ENCODE measurements at places on chromosomes 5 and 9. TPM values are rescaled to one million over a fixed set of nuclear protein-coding genes. Genes with fewer than 3 reads are reported as not detected.

The SNX24 gene
- 20.6 TPM for total RNA-seq

The SPINK7 gene
- not detected for total RNA-seq

The PCDHB5 gene
- 4.1 TPM for total RNA-seq

The IL9 gene
- not detected for total RNA-seq

The SLC6A3 gene
- total RNA-seq, result 0.30 TPM

The CCDC183 gene
- 0.58 TPM for total RNA-seq

The ERAP2 gene
- total RNA-seq, result 10.8 TPM

- no peak for DNase-seq
Observed at GRCh38 chr5:144247131-144247530, 76.5 kb downstream of the KCTD16 start.

DNA sequence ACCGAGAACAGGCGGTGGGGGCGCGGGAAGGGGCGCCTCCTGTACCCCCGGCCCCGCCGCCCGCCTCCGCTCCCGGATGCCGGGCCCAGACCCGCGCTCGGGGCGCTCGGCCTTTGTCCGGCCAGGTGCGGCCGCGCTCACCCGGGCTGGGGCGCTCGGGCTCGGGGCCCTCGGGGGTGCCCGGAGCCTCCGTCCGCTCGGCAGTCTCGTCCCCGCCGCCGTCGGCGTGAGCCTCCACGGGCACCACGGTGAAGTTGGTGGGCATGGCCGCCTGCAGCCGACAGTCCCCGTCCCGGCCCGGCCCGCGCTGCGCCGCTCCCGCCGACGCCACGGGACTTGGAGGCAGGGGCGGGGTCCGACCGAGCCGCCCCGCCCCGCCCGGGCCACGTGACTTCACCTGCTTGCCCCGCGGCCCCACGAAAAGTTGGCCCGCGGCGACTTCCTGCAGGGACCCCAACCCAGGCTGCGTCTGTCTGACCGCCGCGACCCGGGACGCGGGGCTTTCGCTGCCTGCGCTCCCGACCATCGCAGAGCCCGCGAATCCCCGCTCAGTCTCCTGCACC is at the start of gene SLC12A7:
Gene SLC12A7 (minus strand): TSS at position 337 of the 563 bp plus-strand sequence. CDS start 72 bp downstream, at position 265.
- peak; percentile 85 for DNase-seq

DNA sequence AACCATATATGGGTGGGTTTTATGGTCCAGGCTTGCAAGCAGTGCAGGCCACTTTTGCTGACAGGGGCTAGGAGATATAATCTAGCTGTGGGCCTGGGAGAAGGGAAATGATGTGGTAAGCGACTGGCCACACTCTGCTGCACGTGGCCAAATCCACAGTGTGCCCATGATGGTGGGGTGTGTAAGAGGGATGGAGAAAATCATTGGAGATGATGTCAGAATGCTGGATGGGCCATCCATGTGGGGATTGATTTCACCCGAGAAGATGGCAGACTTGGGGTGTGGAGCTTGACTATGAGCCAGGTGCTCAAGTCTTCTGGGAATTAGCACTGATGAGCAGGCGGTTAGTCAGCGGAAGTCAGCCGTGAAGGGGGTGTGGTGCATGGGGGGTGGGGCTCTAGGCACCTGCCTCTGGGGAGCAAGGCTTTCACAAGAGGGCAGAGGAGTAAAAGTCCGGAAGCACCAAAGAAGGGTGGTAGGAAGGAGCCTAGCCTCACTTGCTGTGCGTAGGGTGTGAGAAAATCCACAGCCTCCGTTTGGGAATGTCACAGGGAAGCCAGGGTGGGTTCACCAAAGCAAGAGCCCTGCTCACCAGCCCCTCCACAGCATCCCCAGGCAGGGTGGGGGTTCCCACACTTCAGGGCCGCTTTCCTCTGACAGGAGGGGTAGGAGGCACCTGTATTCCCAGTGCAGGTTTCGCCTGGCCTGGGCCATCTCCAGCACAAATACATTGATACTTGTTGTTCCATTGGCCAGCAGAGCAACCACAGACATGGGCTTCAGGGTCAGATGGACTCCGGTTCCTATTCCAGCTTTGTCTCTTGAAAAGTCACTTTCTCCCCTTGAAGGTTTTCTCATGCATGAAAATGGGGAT is 44.5 kb upstream of the ANGPTL2 start:
- DNase-seq, result no peak

DNA sequence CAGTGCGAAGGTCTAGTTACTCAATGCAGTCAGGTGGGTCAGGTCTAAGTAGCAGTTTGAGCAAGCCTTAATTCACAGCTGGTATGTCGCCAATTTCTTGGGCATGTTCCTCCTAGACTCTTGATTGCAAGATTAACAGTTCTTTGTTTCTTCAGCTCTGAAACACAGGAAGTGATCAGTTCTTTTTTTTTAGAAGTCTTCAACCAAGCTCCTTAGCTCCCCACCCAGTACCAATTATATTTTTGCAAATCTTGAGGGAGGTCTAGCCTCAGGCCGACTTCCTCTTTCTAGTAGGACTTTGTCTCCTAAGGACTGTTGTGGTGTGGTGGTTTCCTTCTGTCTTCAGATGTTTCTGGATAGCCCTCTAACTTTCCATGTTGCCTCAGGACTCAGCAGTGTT is 2054.2 kb downstream of the MAT2B start:
- no peak for DNase-seq

- DNase-seq, result no peak
Observed at GRCh38 chr5:141779503-141779973, 97.5 kb upstream of the ARAP3 start.

DNA sequence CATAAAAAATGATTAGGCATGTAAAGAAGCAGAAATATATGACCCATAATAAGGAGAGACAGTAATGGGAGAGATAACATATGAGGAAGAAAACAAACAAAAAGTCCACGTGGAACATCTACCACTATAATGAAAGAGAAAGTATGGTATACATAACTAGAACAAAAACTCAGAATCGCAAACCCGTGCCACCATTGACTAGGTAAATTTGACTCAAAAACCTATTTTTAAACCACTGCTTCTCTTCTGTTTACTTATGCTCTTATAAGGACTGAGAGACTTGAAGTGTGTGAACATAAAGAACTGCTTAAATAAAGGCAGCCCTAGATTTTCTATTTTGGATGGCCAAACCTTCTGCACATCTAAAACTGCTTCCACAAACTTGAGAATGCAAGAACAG is 330.7 kb downstream of the CAAP1 start:
- no peak for DNase-seq

DNA sequence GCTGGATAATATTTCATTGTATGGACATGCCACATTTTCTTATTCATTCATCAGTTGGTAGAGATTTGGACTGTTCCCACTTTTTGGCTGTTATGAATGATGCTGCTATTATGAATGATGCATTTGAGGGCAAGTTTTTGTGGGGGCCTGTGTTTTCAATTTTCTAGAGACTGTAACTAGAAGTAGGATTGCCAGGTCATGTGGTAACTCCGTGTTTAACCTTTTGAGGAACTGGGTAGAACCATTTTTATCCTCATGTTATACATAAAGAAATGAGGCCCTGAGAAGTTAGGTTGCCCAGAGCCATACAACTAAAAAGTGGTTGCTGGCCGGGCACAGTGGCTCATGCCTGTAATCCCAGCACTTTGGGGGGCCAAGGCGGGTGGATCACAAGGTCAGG is 22.4 kb upstream of the STRBP start:
- DNase-seq, result no peak

DNA sequence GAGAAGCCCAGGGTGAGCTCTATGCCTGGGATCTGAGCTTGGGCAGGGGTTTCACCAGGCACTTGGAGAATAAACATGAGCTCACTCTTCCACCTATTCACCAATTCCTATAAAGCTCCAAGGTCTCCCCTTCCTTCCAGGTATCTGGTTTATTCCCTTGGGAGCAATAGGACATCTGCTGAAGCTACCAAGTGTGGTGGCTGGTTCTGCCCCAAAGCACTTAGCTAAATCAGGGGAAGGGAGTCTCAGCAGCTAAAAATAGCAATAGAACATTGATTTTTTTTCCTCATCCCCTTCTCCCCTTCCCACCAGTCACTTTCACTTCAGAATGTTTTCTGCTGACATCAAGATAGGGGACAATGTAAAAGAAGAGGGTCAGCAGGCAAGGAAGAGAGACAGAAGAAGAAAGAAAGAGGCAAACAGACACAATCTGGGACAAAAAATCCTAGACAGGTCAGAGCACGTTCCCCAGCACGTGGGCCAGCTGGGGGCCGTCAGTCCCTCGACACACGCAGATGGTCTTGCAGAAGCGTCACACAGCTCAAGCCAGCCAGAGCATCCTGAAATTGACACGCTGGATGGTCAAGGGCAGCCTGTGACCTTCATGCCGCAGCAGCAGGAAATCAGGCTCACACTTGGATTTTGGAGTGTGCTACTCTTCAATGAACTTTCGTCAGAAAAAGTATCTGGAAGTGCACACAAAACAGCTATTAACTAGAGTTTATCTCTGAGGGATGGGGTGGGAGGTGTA is 176.0 kb downstream of the ZNF608 start:
- no peak for DNase-seq

DNA sequence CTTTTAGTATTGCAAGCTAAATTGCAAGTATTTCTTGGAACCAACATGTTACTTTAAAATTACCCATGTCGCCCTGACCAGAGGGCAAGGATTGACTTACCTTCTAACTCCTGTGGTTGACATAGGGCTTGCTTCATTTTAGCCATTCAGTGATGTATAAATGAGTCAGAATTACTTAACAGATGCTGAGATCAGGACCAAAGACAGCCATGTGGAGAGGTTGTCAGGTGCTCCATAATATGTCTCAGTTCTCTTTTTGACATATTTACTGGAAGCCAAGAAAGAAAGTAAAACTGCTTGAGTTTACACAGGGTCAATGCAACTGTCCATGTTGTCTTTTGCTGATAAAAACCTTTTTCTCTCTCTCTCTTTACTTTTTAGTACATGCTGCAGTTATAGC is 33.2 kb downstream of the F2RL2 start:
- no peak for DNase-seq

GRCh38 chr9:136225366-136225747 is 20.3 kb downstream of the QSOX2 start:
- DNase-seq, result no peak

DNA sequence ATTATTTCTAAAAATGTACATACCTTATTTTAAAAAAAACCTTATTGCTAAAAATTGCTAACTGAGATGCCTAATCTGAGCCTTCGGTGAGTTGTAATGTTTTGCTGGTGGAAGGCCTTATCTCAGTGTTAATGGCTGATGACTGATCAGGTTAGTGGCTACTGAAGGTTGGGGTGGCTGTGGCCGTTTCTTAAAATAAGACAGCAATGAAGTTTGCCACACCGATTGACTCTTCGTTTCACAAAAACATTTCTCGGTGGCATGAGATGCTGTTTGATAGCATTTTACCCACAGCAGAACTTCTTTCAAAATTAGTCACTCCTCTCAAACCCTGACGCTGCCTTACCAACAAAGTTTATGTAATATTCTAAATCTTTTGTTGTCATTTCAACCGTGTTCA is 14.7 kb downstream of the CENPK start:
- DNase-seq, result no peak

DNA sequence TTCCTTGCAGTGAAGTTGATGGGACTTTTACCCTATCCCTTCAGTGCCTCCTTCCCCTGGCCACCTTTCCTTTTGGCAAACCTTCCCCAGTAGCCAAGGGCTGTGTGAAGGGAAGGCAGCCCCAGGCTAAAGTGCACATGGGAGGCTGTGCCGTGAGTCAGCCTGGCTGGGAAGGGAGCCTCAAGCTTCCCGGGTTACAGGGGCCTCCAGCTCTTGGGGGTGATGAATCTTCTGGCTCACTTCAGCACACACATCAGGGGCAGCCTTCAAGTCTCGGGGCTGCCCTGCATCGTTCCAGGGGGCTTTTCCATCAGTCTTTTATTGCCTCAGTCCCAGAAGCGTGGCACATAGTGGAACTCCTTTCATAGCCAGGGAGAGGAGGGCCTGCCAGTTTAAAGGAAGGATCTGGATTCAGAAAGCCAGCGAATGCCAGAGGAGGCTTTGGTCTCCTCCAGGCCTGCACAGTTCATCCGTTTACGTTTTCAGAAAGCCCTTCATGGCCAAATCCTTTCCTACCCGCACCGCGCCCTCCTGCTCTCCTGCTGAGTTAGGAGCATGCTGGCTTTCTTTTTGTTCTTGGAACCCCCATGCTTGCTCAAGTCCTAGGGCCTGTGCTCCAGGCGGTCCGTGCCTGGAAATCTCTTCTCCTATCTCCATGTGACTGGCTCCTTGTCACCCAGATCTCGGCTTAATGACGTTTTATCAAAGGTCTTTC is 134.8 kb upstream of the KLF4 start:
- DNase-seq, result peak; percentile 76

GRCh38 chr5:95712347-95712958 is 18.7 kb upstream of the RHOBTB3 start:
- no peak for DNase-seq

DNA sequence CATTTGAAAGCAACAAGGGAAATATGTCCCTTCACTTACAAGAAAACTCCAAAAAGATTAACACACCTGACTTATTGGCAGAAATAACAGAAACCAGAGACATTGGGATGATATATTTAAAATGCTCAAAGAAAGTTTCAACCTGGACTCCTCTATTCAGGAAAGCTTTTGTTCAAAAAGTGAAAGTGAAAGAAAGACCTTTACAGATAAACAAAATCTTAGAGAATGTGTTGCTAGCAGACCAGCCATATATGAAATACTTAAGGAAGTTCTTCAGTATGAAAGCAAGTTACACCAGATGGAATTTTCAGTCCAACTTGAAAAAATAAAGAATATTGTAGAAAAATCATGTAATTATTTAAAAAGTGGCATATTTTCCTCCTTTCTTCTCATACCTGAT is 1075.1 kb downstream of the NR2F1-AS1 start:
- no peak for DNase-seq

DNA sequence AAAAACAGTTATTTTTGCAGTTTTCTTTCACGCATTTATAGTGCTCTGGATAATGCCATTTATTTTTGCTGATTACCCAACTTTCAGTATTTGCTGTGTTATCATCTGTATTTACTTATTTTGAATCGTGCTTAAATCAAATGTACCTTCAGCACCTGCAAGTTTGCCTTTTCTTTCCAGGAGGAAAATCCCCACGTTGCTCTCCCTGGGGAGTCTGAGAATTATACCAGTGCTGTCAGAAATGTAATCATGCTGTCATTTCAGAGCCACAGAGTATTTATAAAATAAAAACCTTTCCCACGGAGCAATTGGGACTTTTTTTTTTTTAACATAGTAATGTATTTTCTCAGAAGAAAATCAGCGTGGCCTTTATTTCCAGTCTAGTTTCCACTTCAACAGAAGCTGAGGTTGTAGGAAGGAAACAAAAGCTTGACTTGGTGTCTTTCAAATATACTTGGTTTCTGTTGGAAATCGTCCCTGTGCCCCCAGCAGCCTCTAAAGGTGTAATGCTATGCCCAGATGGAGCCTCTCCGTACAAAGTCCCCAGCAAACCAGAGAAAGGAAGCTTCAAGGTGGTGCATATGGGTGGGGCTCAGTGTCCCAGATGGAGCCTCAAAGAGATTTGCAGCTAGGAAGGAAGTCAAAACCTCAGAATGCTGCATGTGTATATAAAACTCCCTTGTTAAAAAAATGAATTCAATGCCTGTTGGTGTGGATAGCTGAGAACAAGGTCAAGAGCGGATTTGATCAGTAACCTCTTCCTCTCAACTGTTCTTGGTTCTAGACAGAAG is 2.1 kb downstream of the GPR150 start:
- no peak for DNase-seq

Measured in aorta (tissue), 5 donors.